Stimulated activated CD8-positive, alpha-beta memory T cell treated with anti-CD3 and anti-CD28 coated beads, Interleukin-4, amount 100 ng/mL, for 1 hour (primary cell): ENCODE measurements at places on chromosomes 5 and 9.

- DNase-seq, result no peak
These were observed 15.2 kb upstream of the KCNIP1 start for GRCh38 chr5:170488570-170488969.

- no peak for DNase-seq
These were observed 127.0 kb downstream of the GNA14 start for GRCh38 chr9:77521091-77521490.

DNA sequence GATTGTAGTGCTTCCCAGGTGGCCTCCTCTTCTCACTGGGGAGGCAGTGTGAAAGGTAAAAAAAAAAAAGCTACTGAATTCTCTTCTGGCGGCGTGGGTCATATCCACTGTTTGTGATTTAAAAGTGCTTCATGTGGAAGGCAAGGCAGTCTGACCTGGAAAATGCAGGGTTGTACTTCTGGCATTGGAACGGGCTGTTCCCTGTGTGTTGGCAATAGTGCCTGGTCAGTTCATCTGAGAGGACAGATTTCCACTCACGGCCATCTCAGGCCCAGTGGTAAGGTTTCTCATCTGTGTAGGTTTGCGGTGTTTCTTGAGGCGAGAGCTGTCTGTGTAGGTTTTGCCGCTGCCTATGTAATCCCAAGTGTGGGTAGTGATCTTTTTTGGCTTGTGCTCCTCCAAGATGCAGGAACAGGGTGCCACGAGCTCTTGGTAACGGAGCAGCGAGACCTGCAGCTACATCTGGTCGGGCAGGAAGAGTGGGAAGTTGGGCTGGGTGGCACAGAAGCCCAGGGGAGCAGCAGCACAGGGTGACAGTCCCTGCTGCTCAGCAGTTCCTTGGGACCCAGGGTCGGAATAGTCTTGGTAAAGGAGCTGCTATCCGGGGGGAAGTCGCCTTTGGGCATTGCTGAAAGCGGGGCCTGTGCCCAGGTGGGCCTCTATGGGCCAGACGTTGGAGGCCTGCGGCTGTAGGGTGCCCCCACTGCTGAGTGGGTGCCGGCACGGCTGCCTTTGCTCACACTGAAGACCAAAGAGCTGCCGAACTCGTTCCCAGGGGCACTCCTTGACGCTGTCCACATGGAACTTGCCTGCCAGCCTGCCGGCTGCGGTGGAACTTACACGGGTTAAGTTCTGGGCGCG lies 11.2 kb downstream of the RCL1 start:
- DNase-seq, result no peak

DNA sequence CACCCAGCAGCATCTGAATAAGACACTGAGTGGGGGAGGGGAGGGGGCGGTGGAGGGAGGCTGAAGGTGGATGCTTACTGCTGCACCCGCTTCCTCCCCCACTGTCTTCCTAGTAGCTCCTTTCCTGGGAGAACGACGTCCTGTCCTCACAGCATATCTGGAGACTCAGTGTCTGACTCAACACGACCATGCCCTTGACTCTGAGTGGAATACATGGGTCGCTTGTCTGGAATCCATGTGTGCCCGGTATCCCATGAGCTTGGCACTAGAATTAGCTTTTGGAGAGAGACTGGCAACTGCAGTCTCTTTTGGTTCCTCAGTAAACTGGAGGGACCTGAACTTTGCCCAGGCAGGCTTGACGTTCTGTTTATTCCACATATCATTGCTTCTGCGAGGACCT lies 125.4 kb upstream of the FAM120A start:
- no peak for DNase-seq

DNA sequence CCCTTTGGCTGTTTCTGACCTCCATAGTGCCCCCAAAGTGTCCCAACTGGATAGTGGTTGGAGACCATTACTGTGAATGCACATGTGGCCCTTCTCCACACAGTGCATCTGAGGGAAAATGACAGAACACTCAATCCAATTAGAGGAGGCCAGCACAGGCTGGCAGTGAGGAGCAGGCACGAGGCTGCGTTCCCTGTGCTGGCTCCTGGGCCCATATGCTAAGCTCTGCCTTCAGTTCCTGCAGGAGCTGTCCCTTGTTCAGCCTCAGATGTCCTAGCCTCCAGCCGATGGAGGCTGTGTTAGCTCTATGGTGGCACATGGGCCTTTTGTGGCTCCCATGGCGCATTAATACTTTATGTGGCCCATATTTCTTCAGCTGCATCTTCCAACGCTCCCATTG lies 35.8 kb downstream of the ALG2 start:
- no peak for DNase-seq

DNA sequence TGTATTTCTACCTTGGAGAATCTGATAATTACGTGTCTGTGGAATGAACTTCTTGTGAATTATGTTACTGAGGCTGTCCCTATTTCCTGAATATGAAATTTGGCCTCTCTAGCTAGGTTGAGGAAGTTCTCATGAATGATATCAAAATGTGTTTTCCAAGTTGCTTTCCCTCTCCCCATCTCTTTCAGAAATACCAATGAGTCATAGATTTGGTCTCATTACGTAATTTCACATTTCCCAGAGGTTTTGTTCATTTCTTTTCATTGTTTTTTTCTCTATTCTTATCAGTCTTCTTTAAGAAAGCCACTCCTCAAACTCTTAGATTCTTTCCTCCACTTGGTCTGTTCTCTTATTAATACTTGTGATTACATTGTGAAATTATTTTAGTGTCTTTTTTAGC lies 923.8 kb upstream of the CDH9 start:
- no peak for DNase-seq

DNA sequence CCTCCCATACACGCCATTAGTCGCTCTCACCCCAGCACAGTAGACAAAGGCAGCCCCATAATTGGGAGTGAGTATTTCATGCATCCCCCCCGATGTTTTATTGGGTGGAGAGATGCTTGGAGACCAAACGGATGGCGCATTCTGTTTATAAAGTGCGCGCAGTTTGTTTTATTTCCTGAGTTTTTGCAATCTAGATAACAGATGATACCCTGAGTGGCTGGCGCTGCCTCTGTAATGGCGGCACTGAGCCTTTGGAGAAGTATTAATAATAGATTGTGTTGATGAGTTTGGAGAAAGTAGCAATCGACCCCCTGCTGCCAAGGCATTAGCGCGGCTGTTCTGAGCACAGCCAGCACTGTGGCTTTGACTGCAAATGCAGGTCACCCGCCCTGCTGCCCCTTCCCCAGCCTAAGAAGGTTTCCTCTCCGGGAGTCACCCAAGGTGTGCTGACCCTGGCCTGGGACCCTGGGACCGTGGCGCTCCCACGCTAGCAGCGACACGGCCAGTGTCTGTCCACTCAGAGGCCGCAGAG lies 74.3 kb downstream of the LMX1B start:
- DNase-seq, result no peak

GRCh38 chr5:142314109-142314508 lies 10.7 kb downstream of the SPRY4 start:
- DNase-seq, result no peak

- peak; percentile 38 for DNase-seq
These were observed 35.2 kb upstream of the GLDC start for GRCh38 chr9:6680797-6681146.

GRCh38 chr5:136021016-136021405 lies 7.8 kb upstream of the TGFBI start:
- no peak for DNase-seq

- no peak for DNase-seq
These were observed 105.6 kb downstream of the NTRK2 start for GRCh38 chr9:84775056-84775643.

DNA sequence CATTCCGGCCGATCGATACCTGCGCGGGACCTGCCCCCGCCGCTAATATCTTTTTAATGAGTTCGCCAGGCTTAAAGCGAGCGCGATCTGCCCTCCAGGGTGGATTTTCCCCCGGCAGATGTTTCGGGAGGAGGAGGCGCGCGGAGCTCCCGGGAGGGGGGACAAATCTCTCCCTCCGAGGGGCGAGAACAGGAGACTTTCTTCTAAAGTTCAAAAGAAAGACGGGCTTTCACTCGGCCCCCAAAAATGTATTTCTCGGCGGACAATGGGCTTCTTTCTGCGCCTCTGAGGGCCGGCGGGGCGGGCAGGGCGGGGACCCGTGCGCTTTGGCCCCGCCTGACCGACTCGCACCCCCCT lies 4.1 kb upstream of the PRDM12 start:
- no peak for DNase-seq

- DNase-seq, result no peak
These were observed 7.8 kb downstream of the HSD17B3 start for GRCh38 chr9:96294159-96294545.

DNA sequence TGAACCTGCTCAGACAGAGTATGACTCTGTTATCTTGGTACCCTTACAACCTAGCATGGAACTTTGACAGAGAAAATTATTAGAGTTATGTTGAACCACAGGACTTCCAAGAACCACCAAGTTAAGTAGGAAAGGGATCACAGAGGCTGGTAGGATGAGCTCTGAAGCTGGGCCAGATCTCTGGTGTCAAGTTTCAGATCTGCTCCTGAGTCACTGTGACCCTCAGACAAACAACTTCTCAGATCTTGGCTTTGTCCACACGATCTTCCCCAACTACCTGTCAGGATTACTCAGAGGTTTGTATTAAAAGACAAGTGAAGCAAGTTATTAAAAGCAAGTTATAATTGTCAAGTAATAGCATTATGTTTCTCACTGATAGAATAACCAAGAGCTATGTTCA lies 189.0 kb downstream of the SEC61B start:
- no peak for DNase-seq

- DNase-seq, result no peak
These were observed 812.0 kb upstream of the ZNF608 start for GRCh38 chr5:125558466-125558865.

DNA sequence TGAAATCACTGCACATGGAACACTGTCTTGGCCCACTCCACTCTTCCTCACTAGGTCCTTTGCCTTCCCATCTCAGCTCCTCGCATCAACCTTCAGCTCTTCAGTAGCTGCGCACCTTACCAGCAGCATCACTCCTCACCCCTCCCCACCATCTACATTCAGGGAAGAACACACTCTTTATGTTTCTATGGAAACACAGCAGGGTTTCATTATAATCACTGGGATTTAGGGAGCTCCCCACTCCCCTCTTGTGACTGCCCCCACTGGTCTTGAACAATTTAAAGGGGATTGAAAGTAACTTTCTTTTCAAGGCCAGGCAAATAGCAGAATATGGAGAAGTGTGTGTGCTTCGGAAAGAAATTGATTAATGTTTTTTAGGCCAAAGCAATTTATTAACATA lies 111.2 kb downstream of the INSYN2B start:
- no peak for DNase-seq

GRCh38 chr5:140408750-140409241 lies 7.2 kb downstream of the ANKHD1 start:
- no peak for DNase-seq

DNA sequence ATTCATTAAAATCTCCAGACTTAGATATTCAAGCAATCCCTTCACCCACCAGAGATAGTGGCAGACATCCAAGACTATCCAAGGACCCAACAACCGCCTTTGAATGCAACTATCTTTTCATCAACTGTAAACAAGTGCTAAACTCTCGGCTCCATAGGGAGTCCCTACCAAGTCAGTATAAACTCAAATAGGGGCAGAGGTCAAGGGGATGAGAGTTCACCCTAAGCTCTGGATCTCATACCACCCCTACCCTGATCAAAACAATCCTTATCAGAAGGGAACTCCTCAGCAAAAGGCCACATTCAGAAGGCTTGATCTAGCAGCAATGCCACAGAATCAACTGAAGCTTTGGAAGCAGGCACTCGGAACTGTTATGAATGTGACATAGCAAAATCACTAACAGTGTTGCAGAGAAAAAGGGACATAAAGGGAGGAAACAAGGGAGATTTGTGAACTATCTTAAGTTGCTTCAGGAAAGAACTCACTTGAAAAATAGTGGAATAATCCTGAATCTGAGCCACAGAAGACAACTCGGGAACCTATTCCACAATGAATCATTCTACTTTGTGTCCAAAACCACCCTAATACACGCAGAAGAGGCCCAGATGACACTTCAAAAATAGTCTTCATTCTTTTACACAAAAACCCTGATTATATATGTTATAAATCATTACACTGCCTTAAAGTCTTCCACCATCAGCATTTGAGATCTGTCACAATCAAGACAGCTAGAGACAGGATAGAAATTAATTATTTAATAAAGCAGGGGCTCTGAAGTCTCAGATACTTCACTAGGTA lies 49.8 kb downstream of the NR6A1 start:
- no peak for DNase-seq

DNA sequence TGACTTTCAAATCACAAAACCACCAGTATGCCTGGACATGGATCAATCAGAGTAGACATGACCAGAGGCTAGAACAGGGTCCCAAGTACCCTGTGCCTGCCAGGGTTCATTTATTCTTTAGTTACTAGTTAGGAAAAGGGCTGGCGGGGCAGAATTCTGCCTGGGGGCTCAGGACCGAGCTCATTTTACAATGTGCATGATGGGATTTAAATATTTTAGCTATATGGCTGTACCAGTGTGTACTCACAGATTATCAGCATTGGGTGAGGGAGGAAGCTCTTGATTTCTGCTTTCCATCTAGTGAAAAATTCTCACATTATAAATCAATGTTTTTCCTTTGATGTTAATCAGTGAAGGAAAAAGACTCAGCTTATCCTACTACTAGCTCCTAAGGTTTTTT lies 1511.1 kb downstream of the EFNA5 start:
- DNase-seq, result no peak

- no peak for DNase-seq
These were observed 13.8 kb downstream of the PTGES2 start for GRCh38 chr9:128113526-128114325.

DNA sequence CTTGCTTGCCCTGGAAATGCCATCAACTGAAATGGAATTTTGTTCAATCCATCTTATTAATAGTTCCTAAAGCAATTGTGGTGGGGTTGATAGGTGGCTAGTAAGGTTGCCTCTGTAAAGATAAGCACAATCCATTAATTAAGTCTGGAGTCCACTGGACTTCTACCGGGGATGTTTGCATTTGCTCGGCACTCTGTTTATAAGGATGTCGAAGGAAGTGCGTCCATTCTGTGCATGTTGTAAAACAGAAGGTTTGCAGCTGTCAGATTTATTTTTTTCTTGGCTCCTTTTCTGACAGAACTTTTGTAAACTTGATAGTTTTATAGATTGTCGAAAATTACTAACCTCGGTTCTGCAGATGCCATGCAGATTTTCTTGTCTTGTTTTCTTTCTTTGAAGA lies 12.8 kb upstream of the TNFAIP8 start:
- no peak for DNase-seq

DNA sequence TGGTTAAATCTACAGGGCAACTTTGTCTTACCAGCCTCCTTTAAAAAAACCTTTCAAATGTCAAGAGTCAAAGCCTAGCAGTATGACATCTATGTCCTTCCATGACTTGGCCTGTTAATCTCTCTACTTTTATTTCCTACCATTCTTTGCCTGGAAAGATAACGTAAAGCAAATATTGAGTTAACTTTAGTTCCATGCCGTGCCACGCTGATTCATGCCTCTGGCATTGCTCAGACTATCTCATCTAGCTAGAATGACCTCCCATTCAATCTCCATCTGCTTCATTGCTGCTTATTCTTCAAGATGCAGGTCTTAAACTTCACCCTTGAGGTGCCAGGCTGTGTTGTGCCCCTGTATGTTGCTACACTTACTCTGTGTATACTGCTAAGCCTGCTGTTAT lies 729.8 kb downstream of the EFNA5 start:
- DNase-seq, result no peak

GRCh38 chr5:78495800-78496199 lies 135.4 kb downstream of the SCAMP1 start:
- DNase-seq, result no peak

- DNase-seq, result no peak
These were observed 7.2 kb downstream of the PCDHGC5 start for GRCh38 chr5:141496038-141496437.

- DNase-seq, result no peak
These were observed 7.0 kb downstream of the SH3GLB2 start for GRCh38 chr9:129021091-129021490.

- DNase-seq, result no peak
These were observed 25.2 kb upstream of the PLAC8L1 start for GRCh38 chr5:146130440-146131045.

- DNase-seq, result no peak
These were observed 94.1 kb downstream of the APBA1 start for GRCh38 chr9:69578026-69578425.
